ENCODE measurements at places on chromosomes 12 and 14.

DNA sequence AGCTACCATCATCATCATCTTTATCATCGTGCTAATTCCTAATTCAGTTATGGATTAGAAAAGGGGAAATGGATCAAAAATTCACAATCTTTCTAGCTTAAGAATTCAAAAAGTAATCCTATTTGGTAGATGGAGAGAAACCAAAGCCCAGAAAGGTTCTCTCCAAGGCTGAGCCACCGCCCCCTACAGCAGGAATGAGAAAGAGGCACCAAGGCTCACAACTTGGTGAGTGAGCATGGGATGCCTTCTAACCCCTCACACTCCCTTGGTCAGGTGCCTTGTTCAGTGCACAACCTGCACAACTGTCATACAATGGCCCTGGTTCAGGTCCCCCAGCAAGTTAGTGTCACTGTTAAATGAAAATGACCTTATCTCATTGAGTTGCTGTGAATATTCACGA is 171.5 kb downstream of the ANO2 start:
- DNase-seq = no peak

DNA sequence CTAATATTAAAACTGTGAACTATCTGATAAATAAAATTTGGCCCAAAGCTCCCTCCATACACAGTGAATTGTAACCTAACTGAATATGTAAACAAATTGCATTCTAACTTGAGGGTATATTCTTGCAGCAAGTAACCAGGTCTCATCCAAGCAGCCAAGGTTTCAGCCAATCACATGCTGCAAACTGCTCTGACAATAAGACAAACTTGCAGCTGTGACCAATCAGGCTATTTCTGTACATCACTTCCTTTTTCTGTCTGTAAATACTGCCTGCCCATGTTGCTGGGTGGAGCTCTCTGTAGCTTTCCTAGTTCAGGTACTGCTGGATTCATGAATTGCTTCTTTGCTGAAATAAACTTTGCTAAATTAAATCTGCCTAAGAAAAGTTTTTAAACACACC is 499.0 kb downstream of the GALC start:
- no peak for DNase-seq

DNA sequence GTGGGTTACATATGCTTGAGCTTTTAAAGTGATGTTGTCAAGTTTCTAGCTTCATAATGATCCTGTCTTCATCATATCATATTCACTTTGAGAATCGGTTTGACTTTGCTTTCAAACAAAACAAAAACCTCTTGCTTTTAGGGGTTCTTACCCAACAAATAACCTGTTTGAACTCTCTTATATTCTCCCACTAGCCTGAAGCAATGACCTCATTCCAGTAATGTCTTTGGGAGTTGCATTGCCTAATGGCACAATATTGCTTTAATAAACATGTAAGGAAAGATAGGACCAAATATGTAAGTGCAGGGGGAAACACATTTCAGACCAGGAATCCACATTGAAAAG is 27.7 kb downstream of the WBP11 start:
- DNase-seq = no peak

GRCh38 chr12:95528431-95528830 is 22.8 kb downstream of the USP44 start:
- DNase-seq = no peak

DNA sequence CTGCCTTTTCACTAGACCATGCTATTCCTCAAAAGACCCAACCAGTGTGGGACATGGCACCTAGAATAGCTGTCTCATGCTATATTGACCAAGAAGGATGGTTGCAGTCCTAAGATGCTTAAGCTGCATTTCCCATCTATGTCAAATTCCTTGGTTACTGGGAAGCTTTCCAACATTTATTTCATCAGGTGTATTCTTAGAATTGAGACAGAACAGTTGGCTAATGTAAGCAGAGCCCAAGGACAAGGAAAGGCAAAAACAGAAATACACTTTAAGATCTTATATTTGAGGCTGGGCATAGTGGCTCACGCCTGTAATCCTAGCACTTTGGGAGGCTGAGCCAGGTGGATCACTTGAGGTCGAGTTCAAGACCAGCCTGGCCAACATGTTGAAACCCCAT is 24.7 kb downstream of the ARG2 start:
- no peak for DNase-seq

DNA sequence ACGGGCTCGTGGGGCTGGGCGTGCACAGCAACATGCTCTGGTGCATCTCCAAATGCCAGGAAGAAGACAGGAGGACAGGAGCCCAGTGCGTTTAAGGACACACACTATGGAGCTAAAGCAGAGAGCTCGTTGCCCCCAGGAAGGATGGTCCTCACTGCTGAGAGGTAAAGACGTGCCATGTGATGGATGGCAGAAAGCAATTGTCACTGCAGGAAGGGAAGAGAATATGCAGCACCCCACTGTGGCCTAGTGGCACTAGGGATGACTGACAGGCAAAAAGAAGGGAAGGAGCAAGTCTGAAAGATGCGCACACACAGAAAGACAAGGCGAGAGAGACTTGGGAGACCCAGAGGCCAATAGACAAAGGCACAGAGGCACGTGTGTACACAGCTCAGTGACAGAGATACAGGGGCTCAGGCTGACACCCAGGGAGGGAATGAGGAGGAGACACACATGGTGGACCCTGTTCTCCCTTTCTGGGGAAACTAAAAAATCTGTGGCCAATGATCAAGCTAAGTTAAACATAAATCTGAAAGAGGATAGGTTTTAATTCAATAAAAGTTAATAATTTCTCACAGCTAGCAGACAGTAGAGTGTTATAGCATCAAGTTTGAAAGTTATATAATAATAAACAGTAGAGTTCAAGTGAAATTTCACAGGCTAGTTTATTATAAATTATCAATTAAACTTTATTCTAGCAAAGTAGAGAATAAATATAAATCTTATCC is 78.8 kb downstream of the CRACR2A start:
- DNase-seq = no peak

- DNase-seq = no peak
Observed at GRCh38 chr14:33968722-33969121, 17.8 kb upstream of the EGLN3 start.

DNA sequence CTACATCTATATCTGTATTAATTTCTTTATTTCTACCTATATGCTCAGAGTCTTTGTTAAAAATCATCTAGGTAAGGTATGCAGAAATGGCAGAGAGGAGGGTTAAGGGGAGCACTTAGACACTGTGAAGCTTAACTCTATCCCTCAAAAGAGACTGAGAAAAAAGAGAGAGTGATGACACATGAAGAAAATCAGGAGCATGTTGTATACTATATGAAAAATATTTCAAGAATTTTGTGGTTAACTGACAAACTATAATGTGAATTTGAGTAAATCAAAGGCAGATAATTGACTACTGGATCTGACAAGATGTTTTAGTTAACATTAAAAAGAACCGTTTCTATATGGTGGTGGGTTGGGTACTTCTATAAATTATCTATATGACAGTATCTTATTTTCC is 1814.2 kb upstream of the SEL1L start:
- no peak for DNase-seq

- DNase-seq = no peak
Observed at GRCh38 chr12:82527165-82527780, 159.4 kb upstream of the TMTC2 start.

DNA sequence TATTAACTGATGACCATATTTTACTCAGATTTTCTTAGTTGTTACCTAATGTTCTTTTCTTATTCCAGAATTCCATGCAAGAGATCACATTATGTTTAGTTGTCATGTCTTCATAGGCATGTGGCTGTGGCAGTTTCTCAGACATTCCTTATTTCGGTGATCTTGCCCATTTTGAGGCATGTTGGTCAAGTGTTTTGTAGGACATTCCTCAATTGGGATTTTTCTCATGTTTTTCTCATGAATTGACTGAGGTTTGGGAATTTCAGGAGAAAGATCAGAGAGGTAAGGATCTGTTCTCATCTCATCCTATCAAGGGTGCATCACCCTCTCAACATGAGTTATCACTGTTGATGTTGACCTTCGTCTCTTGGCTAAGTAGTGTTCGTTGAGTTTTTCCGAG is 81.3 kb downstream of the CHST11 start:
- DNase-seq = no peak

DNA sequence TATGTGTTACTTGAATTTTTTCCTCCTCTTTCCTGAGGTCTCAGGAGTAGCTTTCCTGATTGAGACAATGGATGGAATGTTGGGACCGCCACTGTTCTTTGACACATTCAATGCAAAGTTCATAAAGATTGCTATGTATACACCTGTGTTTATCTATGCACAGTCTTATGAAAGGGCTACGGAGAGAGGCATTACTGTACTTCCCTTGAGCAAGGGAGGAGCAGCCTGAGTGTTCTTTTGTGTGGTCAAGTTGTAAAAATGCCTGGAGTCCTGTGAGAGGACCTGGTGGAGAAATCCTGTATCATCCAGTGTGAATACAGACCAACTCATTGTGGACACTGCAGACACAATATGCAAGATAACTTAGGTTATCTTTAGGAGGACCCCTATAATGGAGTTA is 1.2 kb downstream of the SRGAP1 start:
- DNase-seq = no peak

GRCh38 chr14:38958589-38958988 is 144.4 kb downstream of the SEC23A start:
- no peak for DNase-seq

DNA sequence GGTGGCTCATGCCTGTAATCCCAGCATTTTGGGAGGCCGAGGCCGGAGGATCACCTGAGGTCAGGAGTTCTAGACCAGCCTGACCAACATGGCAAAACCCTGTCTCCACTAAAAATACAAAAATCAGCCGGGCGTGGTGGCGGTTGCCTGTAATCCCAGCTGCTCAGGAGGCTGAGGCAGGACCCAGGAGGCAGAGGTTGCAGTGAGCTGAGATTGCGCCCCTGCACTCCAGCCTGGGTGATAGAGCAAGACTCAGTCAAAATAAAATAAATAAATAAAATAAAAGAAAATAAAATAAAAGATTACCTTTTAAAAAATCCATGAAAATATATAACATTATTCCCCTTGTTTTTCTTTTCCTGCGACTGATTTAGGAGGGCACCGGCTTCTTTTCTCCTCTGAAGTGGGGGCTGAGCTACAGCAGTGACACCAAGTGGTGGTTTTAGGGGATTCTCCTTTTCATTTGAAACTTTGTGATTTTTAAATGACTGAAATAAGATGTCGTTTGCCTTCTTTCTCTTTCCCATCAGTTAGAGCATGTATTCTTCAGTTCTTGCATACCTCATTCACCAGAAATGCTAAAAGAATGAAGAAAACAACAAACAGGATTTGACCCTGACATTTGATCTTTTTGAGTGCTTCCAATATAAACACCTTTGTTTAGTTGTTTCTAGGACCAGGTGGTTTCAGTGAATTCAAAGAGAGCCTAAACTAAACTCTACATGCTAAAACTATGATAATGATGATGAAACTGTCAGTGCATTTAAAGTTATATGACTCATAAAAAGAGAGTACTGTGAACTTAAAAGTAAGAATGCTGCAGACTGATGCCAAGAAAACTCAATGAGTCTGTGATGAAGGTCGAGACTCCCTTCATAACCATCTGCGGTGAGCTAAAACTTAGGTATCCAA is 22.6 kb upstream of the PKP2 start:
- DNase-seq = no peak

DNA sequence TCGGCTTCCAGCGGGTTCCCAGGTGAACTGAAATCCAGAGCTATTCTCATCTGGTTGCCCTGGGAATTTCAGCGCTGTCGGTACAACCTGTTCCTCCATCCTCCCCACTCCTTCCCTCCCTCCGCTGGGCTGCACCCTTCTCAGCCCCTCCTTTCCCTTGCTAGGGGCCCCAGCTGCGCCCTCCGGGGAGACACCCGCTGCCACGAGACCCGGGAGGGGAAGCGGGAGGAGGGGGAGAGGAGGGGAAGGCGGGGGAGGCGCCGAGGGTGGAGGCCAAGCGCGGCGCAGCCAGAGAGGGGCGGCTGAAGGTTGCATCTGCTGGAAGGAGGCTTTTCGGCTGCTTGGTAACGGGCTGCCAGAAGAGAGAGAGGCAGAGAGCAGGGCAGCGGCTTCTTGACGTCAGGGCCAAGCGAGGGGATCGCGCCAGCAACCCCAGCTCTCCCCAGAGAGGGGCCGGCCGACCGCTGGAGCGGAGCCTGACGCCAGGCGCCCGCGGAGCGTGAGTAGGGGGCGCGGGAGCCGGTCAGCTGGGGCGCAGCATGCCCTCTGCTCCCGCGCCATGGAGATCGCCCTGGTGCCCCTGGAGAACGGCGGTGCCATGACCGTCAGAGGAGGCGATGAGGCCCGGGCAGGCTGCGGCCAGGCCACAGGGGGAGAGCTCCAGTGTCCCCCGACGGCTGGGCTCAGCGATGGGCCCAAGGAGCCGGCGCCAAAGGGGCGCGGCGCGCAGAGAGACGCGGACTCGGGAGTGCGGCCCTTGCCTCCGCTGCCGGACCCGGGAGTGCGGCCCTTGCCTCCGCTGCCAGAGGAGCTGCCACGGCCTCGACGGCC is at the start of gene KCNA5:
KCNA5 (plus strand) TSS at position 291 of the 831 bp plus-strand sequence; CDS start at position 560, 269 bp downstream.
- no peak for DNase-seq

DNA sequence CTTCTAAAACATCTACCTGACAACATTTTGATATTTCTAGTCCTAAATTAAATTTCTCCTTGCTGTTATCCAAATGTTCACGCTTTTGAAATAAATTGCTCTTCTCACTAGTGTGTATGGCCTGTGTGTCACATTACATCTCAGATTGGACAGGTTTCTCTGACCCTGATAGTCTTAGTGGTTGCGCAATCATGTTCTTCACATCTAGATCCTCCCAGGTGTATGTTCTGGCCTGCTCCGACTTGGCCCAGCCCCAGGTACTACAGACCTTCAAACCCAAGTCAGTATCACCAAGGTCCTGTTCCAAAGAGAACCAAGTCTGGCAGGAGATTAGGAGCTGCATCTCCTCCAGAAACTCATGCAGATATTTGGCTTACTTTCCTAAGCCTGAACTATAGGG is 209.5 kb downstream of the ASCL1 start:
- DNase-seq = no peak

- peak; percentile 81 for DNase-seq
Observed at GRCh38 chr12:51848326-51848727, at the start of gene FIGNL2. Gene FIGNL2, minus strand, starts transcription at chr12:51848718. Its CDS starts 26,305 bp downstream, at chr12:51822413.

- DNase-seq = no peak
Observed at GRCh38 chr12:28130625-28131598, 59.3 kb upstream of the CCDC91 start.

DNA sequence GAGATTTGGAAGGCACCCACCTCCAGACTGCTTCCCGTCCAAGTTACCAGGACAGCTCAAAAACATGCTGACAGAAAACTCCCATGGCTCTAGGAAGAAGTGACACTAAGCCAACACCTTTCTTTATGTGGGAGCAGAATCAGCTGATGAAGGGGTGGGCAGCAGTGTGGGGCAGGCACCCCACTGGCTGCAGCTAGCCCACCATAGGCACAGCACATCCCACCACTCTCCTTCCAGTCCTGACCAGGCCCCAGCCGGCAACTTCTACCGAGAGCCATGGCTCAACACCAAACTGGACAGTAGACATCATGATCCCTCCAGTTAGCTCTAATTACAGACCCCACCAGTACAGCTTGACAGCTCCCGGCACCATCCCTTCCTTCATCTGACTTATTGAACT is 45.0 kb downstream of the SH2B3 start:
- DNase-seq = no peak

GRCh38 chr12:32490801-32491200 is 91.4 kb downstream of the FGD4 start:
- DNase-seq = no peak

- DNase-seq = no peak
Observed at GRCh38 chr14:105149146-105149781, 19.3 kb downstream of the JAG2 start.

GRCh38 chr12:111298582-111299436 is 70.1 kb downstream of the PHETA1 start:
- no peak for DNase-seq

- peak; percentile 95 for DNase-seq
Observed at GRCh38 chr12:120904197-120904773, at the start of gene SPPL3. Gene SPPL3, minus strand, starts transcription at chr12:120904358. Its CDS starts 491 bp downstream, at chr12:120903867.

Measured in suprapubic skin (tissue), 4 donors.